ENCODE measurements at places on chromosomes 13 and 19. TPM values are rescaled to one million over a fixed set of nuclear protein-coding genes. Genes with fewer than 3 reads are reported as not detected.
A peak's percentile ranks its signal among the peaks of the same experiment; 100 is the strongest.

DNA sequence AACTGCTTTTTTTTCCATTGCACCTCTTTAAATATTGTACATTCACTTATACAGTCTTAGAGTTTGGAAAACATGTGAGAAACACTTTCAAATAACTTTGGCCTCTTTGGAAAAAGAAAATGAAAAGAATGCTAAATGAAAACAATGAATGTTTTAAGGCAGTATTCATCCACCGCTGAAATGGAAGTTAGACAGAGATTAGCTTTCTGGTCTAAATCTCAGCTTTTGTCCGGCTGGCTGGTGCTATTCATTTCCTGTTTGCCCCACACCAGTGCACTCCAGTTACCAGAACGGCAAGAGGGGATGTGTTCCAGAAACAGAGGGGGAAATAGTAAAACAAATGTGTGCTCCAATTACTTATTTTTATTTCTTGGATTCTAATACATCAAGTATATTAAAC, 1201.3 kb downstream of the EFNB2 start:
- no peak for DNase-seq

- DNase-seq = peak; percentile 74
Observed at GRCh38 chr19:13207846-13208671, 57.8 kb downstream of the IER2 start.

The TINCR gene
- total RNA-seq = 3.9 TPM

DNA sequence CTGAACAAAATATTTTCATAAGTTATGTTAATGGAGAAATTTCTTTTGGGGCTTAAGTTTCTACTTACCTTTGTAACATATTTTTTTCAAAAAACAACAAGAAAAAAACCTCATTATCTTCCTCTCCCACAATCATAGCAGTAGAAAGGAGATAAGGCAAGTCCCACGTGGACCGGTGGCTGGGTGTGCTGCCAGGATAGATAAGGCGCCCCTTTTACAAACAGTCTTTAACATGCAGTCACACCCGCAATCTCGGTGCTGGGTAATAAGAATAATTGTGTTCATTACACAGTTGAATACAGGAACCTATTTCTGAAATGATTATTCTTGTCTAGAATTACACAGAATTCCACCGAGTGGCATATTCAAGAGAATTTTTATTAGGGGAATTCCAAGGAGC, 1202.3 kb downstream of the UQCRFS1 start:
- DNase-seq = no peak

- no peak for DNase-seq
Observed at GRCh38 chr13:28637714-28638355, 21.1 kb upstream of the POMP start.

DNA sequence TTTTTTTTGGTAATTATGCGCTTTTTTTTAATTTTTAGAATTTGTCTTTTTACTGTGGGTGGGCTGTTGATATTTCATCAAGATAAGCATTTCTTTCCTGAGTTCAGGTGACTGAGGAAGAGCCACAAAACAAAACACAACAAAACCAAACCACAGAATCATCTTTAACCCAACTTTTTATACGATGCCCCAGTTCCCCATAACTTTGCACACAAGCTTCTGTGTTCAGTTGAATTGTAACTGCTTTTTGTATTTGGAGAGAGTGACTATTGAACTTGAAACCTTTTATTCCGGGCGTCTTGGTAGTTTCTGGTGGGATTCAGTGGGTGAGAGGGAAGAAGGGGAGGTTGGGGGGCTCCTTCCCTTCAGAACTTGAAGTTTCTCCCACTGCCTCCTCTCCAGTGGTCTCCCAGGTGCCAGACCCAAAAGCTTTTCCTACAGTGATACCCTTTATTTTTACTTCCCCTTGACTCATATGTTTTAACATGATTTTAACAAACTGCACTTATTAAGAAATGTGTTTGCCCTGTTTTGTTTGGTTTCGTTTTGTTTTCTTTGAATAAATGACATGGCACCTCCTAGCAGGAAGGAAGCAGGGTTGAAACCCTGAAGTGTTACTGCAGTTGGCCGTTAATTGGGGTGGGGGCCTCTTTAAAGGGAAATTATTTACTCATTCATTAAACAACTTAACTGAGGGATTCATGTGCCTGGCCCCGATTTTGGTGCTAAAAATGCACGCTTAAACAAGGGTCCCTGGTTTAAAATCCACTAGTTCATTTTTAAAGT, 2.7 kb upstream of the CCDC97 start:
- no peak for DNase-seq

The OR7A5 gene
- not detected for total RNA-seq

DNA sequence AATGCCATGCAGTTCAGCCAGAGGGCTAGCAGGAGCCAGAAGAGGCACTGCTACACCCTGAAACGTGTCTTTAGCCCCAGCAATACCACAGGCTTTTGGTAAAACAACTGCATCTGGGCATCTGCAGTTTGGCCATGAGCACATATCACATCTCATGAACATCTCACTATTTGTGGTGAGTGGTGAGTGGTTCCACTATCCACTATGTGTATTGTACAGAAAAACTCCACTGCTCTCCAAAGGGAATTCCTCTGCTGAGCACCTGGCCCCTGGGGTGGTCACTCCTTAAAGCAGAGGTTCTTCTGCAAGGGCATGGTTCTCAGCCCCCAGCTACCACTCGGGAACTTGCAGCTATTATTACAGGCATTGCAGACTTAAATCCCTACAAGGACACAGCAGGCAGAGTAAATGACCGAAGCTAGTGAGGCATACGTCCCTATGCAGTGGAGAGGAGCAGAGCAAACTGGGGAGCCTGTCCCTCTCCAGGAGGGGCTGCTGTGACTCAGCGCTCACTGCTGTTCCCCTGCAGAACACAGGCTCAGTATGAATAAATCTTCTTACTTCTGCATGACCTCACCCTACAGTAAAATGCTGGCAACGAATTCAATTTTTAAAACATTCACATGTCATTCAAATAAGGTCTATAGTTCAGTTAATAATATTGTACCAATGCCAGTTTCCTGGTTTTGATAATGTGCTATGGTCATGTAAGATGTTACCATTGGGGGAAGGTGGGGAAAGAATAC, 332.4 kb upstream of the ZNF507 start:
- no peak for DNase-seq

GRCh38 chr19:4352701-4353121, 9.3 kb downstream of the MPND start:
- DNase-seq = peak; percentile 53

GRCh38 chr13:40794414-40795368, 5.3 kb downstream of the SLC25A15 start:
- no peak for DNase-seq

DNA sequence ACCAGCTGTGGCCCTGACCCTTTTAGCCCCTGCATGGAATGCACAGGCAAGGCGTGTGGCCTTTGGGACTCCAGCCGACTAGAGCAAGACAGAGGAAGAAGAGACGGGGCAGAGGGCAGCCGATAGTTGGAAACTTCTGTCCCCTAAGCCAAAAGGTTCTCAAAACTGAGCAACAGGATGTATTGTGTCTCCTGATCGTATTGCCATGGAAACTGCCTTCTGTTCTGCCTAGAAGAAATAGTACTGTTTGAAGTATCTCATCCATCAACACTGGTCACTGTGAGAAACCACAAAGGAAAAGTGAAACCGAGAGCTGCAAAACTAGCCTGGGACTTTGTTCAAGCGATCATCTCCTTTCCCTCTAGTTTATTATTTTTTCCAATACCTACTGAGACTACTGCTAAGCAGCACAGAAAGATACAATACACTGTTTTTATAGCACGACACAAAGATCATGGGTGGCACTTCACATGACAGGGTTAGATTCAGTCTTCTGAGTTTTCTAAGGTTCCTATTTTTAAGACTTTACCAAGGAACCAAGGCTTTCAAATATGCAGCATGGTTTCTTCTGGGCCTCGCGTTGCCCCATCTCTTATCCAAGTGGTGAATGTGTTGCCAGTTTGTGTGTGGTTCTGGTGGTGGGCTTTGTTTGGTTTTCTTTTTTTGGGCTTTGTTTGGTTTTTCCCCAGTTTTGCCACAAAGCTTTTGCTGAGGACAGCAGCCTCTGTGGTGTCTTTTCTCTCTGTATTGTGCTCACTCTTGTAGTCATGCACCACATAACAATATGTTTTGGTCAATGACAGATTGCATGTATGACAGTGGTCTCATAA, 49.3 kb upstream of the GPR183 start:
- peak; percentile 56 for DNase-seq

GRCh38 chr13:52029569-52029968, 5.1 kb downstream of the UTP14C start:
- DNase-seq = no peak

- DNase-seq = peak; percentile 53
Observed at GRCh38 chr19:52237771-52238400, 31.5 kb upstream of the ZNF766 start.

- DNase-seq = no peak
Observed at GRCh38 chr13:48682436-48682835, 28.7 kb downstream of the CYSLTR2 start.

DNA sequence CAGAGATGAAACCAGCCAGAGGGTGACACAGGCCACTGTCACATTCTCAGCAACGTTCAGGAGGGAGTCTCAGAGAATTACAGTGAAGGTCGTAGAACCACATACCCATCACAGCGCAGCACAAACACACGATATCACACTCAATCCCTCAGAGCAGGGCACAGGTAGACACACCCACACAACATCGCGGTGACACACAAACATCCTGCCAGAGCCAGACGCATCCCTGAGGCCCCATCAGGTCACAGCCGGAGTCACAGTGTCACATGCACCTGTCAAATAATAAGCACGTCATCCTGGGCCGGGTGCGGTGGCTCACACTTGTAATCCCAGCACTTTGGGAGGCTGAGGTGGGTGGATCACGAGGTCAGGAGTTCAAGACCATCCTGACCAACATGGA, 17.5 kb downstream of the ELAVL3 start:
- no peak for DNase-seq

The ZNF816 gene
- total RNA-seq = 12.0 TPM

- no peak for DNase-seq
Observed at GRCh38 chr13:100394005-100394695, 194.4 kb downstream of the GGACT start.

DNA sequence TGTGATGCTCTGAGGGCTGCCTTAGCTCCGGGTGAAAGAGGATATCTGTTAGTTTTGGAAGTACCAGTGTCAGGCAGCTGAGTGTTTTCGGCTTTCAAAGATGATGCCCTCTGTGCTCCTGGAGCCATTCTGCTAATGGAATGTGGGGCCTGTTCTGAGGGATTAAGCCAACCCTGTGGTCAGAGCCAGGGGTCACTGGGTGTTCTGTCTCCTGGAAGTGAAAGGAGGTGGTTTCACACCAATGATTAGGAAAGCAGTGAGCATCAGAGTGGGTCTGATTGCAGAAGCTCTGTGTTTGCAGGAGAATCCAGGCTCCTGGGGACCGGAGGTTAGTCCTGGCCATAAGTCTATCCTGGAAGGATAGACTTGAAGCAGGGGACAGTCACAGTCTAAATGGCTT, 94.6 kb downstream of the UQCRFS1 start:
- DNase-seq = no peak

GRCh38 chr19:1609103-1609396, 3.8 kb upstream of the UQCR11 start:
- no peak for DNase-seq

The EEF1AKMT1 gene
- total RNA-seq = 8.7 TPM

The TYROBP gene
- total RNA-seq = 460 TPM

DNA sequence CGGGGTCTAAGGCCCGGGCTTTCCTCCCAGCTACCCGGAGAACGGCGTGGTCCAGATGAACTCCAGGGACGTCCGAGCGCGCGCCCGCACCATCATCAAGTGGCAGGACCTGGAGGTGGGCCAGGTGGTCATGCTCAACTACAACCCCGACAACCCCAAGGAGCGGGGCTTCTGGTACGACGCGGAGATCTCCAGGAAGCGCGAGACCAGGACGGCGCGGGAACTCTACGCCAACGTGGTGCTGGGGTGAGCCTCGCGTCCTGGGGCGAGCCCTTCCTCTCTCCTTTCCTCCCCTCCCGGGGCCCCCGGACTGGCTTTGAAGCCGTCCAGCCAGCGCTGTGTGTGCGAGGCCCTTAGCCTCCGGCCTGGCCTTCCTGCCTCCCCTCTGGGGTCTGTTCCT, 23.4 kb downstream of the UHRF1 start:
- no peak for DNase-seq

- DNase-seq = no peak
Observed at GRCh38 chr19:406135-406781, 2.7 kb downstream of the C2CD4C start.

The ZNF154 gene
- 2.5 TPM for total RNA-seq

GRCh38 chr19:11203194-11204075, 6.1 kb upstream of the KANK2 start:
- peak; percentile 75 for DNase-seq

The ZNF681 gene
- 1.7 TPM for total RNA-seq

DNA sequence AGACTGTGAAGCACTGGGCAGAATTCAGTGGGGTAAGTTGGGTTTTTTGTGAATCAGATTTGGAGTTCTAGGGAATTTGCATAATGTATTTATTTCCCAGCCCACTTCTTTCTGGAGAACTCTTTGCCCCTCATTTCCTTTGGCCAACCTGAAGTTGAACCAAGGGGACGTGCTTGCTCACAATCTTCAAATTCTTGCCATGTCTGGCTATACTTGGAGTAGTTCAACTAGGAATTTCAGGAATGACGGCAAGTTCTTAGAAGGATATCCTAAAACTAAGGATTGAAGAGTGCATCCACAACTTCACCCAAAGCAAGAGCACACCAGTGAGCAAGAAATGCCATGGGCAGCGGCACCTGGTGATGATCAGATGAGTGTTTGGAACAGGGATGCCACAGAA, 88.5 kb downstream of the TEX26 start:
- no peak for DNase-seq

DNA sequence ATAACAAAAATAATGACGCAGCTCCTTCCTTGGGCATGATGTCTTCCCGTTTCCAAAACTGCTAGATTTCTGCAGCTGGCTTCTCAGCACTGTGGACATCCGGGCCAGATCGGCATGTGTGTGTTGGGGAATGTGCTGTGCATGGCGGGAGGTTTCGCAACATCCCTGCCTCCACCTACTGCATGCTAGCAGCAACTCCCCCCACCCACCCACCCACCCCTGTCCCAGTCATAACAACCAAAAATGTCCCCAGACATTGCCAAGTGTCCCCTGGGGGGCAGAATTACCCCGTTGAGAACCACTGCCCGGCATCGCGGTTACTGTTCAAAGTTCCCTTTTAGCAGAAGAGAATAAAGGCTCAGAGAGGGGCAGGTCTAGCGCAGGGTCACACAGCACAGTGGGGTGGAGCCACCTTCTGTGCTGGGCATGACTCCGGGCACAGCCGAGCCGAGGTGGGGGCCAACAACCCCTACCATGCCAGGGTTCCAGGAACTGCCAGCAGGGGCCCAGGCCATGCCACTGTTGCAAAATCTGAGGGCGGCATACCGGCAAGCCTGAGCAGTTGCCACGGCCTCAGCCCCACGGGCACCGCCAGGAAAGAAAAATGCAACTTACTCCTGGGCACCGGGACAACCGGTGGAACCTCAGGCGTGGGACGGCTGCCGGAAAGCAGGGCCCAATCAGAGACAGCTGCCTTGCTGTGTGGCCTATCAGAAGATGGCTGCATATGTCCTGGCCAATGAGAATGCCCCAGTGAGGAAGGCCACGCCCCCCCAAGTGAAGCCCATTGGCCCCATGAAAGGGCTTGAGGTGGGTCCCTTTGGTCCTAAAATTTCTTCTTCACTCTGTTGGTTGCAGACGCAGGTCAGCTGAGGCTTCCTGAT, 22.5 kb upstream of the NFIC start:
- peak; percentile 91 for DNase-seq

GRCh38 chr13:44088411-44088810, 208.7 kb downstream of the LACC1 start:
- no peak for DNase-seq

- DNase-seq = no peak
Observed at GRCh38 chr13:108195146-108195545, 20.2 kb downstream of the LIG4 start.

The ZNF541 gene
- 0.89 TPM for total RNA-seq

Data from lower lobe of right lung (tissue), 2 donors.